Activated CD4-positive, alpha-beta memory T cell treated with anti-CD3 and anti-CD28 coated beads for 36 hours (primary cell): ENCODE measurements at places on chromosomes 16 and 17. TPM values are rescaled to one million over a fixed set of nuclear protein-coding genes. Genes with fewer than 3 reads are reported as not detected.

The ACSM2A gene
- total RNA-seq, result not detected

The EPX gene
- not detected for total RNA-seq

The ALOX15B gene
- total RNA-seq, result not detected

The SLC6A4 gene
- total RNA-seq, result not detected

The GPR139 gene
- total RNA-seq, result not detected

The NPIPA2 gene
- 4.7 TPM for total RNA-seq

The CETP gene
- not detected for total RNA-seq

The SERPINF2 gene
- not detected for total RNA-seq

The GGT6 gene
- not detected for total RNA-seq

The INCA1 gene
- not detected for total RNA-seq

The NPW gene
- total RNA-seq, result 2.0 TPM

The MARCHF10 gene
- not detected for total RNA-seq

The C16orf54 gene
- 26.2 TPM for total RNA-seq

The RNF43 gene
- total RNA-seq, result 0.93 TPM

The POLR3E gene
- total RNA-seq, result 80.3 TPM

The FBXL16 gene
- 7.7 TPM for total RNA-seq

The FOXC2 gene
- not detected for total RNA-seq

The ASPA gene
- not detected for total RNA-seq

The NUDT7 gene
- total RNA-seq, result 8.2 TPM

The DPEP3 gene
- total RNA-seq, result not detected

The FA2H gene
- not detected for total RNA-seq

The AANAT gene
- total RNA-seq, result not detected

The LRRC75A gene
- 1.4 TPM for total RNA-seq

The KRTAP16-1 gene
- not detected for total RNA-seq

The RAC3 gene
- 8.1 TPM for total RNA-seq

The SLC25A10 gene
- total RNA-seq, result 25.1 TPM

The FTO gene
- 50.7 TPM for total RNA-seq

The TPSD1 gene
- total RNA-seq, result not detected

The GLOD4 gene
- 66.5 TPM for total RNA-seq
